ENCODE measurements at places on chromosomes 7 and 10.
A peak's percentile ranks its signal among the peaks of the same experiment; 100 is the strongest.

GRCh38 chr7:1742555-1743303, 72.7 kb downstream of the ELFN1 start:
- peak; percentile 29 for DNase-seq

DNA sequence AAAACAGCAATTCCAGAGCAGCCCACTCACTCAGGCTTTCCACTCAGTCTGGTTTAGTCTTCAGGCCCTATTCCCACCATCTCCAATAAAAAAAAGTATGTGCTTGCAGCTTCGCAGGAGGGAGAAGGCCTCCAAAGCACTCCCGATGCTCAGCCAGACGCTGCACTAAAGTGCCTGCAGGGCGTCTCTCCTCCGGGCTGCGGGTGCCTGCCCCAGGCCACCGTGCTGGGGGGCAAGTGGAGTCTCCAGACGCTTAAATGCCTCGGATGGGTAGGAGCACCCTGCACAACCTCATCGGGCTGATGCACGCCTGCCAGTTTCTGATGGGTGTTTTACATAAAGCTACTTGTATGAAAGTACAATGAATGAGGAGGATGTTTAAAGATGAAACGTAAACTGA, 31.3 kb upstream of the NCAPG2 start:
- DNase-seq, result no peak

- peak; percentile 33 for DNase-seq
Observed at GRCh38 chr10:8336629-8337331, 282.3 kb downstream of the GATA3 start.

- DNase-seq, result no peak
Observed at GRCh38 chr10:97762056-97762455, 9.7 kb downstream of the SFRP5 start.

- no peak for DNase-seq
Observed at GRCh38 chr10:74558897-74559296, 267.5 kb upstream of the KAT6B start.

GRCh38 chr10:93376372-93377293, 105.5 kb downstream of the MYOF start:
- peak; percentile 34 for DNase-seq

DNA sequence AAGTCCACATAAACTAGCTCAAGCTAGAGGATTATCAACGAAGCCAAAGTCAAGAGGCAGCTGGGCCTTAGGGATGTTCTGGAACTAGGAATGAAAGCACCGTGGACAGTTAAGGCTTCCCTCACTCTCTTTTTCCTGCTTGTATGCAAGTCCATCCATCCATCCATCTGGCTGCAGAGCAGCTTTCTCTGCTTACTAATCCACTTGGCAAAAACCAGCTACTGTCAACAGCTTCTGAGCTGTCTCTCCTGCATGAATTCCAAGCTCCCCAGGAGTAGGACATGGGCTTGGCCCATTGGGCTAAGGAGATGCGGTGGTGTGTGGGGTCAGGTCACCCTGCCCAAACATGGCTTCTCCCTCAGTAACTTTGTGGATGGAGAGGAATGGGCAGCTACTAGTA, 66.2 kb downstream of the NAMPT start:
- DNase-seq, result no peak

DNA sequence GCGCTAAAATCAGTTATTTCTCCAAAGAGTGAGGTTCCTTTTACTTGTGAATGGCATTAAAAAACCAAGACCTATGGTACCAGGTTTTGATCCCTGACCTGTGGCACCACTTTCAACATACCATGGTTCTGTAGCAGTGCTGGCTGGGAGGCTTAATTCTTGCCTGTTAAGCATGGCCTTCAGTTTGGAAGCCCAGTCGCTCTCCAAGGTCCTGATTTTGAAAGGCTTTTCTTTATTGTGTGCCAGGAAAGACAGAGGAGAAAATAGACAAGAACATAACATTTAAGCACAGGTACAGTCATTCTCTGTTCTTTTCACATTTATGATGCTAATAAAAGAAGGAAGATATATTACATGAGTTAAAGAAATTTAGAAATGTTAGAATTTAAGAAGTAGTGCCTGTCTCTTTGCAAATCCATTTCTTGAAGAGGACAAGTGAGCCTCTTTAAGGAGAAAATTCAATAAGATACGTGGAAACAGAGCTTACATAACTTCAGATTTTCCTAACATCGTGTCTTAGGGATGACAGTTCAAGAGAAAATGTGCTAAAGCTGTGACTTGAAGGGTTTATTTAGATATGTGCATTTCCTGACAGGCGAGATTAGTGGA, 357.6 kb downstream of the DPP6 start:
- no peak for DNase-seq

- DNase-seq, result no peak
Observed at GRCh38 chr7:134879815-134880475, 100.5 kb downstream of the CALD1 start.

GRCh38 chr10:47261121-47261520, 38.9 kb upstream of the GDF10 start:
- DNase-seq, result peak; percentile 63

DNA sequence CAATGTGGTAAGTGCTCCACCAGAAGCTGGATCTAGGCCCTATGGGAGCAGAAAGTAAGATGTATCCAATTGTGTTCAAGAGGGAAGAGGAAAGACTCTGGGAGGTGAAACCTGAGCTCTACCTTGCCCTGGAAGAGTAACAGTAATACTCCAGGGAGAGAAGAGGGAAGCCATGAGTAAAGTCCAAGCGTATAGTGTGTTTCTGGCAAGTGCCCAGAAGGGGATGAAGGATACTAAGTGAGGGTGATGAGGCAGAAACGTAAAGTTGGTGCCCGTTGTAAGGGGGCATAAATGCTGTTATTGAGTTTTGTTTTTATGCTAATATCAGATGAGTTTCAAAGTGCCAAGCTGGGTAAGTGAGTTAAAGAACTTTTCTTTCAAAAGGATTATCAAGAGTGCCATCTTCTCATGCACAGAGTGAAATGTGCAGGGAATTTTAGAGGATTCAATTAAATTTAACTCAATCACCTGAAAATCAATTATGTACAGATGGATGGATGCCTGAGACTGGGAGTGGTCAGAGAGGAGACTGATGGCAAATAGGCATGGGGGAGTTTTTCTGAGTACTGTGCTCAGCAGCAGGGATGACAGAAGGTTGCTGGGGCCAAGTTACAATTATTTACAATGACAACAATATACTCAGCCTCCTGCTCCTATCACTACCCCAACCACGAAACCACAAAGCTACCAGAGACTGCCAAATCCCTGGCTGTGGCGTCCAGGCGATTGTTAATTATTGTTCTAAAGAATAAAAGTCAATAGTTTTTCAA, 123.3 kb upstream of the LAMB4 start:
- DNase-seq, result no peak

DNA sequence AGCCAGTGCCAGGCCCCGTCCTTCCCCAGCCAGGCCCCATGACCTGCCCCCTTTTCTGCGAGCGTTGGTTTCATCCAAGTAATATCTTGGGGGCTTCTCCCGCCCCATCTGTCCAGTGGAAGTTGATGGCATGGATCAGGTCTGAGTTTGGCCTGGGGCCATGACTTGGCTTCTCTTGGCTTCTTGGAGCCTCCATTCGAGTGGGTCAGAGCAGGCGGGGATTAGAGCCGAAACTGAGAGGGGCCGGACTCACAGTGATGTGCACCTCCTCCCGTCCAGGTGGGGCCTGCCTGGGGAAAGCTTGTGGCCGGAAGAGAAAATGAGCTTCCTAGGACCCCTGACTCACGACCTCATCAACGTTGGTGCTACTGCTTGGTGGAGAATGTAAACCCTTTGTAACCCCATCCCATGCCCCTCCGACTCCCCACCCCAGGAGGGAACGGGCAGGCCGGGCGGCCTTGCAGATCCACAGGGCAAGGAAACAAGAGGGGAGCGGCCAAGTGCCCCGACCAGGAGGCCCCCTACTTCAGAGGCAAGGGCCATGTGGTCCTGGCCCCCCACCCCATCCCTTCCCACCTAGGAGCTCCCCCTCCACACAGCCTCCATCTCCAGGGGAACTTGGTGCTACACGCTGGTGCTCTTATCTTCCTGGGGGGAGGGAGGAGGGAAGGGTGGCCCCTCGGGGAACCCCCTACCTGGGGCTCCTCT, 15.1 kb upstream of the LIMK1 start:
- no peak for DNase-seq

GRCh38 chr7:66571568-66571967, 57.1 kb upstream of the KCTD7 start:
- no peak for DNase-seq

GRCh38 chr10:26479766-26480492, 41.8 kb downstream of the APBB1IP start:
- DNase-seq, result peak; percentile 51

DNA sequence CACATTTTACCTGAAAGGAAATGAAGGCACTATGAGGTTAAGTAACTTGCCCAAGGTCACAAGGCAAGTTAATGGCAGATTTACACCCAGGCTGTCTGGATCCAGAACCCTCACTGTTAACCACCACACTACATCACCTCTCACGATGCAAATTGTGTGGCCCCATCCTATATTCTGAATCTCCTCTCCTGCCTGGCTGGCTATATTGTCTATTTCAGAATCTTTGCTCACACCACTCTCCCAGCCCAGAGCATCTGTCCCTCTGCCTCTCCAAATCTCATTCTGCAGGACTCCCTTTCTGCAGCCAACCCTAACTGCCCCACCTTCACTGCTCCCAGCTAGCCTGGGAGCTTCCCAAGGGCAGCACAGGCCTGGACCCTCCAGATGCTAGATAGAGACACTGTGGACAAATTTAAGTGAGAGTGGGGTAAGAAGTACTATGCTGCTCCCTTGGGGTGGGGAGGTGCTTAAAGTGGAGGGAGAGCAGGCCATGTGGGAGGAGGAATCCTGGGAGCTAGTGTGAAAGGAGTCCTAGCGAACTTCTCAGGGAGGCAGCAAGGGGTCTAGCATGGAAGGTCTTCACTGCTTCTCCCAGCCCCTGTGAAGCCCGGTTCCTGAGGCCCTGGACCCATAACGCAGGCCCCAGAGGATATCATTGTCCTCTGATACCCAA, 786 bp downstream of the CUEDC2 start:
- DNase-seq, result no peak

DNA sequence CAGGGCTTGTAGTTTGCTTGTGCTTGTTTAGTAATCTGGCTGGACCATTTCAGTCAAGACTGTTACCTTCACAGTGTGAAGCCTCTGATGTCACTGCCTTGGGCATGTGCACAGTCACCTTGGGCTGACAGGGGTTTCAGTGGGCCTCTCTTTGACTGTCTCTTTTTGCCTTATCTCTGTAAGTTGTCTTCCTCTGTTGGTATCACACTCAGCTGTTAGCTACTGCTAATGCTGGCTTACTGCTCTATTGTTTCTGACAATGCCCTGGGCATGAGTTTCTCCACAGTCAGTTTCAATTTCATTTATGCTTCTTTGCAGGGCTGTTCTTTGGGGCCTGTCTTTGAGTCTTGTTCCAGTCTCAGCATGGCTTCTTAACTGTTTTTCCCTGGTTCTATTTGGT, 201.9 kb upstream of the SHH start:
- no peak for DNase-seq

GRCh38 chr7:99752356-99752755, 17.4 kb upstream of the CYP3A7 start:
- DNase-seq, result no peak

GRCh38 chr10:5902511-5903274, 12.7 kb downstream of the FBH1 start:
- DNase-seq, result no peak

GRCh38 chr7:127935847-127936376, 95.3 kb downstream of the LRRC4 start:
- DNase-seq, result no peak

GRCh38 chr7:45387837-45388236, 186.3 kb upstream of the ADCY1 start:
- no peak for DNase-seq

DNA sequence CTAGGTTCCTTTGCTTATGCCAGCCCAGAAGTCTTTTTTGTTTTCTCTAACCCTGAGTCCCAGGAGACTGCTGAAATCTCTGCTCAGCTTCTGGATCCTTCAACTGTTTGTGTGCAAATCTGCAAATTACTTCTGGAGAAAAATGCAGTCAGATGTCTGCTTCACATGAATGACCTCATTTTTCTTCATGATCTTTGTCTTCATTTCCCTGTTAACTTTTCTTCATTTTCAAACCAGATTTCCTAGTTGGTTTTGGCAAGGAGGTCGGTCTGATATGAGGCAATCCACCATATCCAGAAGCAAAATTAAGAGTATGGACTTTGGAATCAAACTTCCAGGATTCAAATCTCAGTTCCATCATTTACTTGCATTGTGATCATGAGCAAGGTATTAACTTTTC, 66.8 kb downstream of the ZNF503 start:
- no peak for DNase-seq

DNA sequence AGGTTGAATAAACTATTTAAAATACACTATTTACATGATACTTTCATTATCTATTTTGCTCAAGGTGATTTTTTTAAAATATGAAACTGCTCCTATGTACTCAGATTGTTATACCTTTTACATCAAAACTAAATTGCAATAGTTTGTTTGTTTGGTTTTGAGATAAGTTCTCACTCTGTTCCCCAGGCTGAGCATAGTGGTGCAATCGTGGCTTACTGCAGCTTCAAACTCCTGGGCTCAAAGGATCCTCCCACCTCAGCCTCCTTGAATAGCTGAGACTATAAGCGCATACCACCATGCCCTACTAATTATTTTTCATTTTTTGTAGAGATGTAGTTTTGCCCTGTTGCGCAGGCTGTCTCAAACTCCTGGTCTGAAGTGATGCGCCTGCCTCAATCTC, 12.7 kb downstream of the TAS2R60 start:
- no peak for DNase-seq

DNA sequence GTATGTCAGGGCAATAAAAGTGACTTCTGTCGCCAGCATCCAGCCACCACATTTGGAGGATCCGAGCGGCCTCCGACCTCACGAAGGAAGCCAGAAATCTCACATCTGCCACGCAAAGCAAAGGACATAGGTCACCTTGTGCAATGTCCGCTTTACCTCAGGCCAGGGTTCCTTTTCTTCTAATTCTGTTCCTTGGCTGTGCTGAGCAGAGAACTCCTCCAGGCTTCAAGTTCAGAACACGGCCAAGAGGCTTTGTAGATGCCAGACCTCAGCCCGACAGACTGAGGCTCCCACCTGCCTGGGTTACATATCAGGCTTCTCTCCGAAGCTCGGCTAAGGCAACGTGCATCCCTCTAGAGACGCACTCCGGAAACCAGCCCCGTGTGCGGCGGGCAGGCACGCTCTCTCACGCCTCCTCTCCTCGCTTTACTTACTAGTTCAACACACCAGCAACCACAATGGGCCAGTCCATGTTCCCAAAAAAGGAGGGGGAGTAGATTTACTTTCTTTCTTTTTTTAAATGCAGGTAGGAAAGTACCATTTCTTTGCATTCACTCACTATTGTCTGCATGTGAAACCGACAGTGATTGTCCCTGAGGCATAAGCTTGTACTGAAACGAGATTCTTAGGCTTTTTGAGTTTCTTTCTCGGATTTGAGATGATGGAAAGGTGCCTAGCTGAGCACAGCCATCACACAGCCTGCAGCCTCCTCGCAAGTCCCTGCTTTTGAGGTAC, 122.4 kb upstream of the AFAP1L2 start:
- peak; percentile 94 for DNase-seq

GRCh38 chr7:46972205-46972604, 609.7 kb downstream of the TNS3 start:
- DNase-seq, result no peak
